Panc1 (cell line): ENCODE measurements at places on chromosomes 4 and X.

DNA sequence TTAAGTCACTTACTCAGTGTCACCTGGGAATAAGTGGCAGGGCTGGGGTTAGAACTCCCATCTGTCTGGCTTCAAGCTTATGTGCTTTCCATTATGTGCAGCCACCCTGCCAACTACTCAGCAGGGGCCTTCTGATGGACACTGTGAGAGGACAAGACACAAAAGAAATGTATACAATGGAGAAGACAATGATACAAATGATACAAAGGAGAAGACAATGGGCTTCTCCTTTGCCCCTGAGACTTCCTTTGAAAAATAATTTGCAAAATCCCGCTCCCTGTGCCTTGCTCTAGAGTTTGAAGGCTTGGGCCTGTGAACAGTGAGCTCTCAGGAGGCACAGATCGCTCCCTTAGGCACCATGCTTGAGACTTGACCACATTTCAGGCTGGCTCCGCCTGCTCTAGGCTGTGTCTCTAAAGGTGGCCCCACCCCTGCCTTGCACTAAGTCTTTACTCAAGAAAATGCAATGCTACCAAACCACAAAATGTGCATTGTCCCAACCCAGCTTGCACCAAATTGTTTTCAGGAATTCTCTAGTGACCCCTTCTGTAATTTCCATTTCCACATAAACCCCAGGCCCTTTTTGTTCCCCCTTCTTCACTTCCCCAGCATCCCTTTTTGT lies 27.1 kb upstream of the STX18 start:
- no peak overlapping the region for H3K27ac ChIP-seq
- H3K36me3 ChIP-seq, result no peaks in the 10 kb centered on the region
- H3K27me3 ChIP-seq, result no peaks in the 10 kb centered on the region
- no peak overlapping the region for H3K4me3 ChIP-seq

- no peaks in the 10 kb centered on the region for H3K36me3 ChIP-seq
- H3K27ac ChIP-seq, result no peak overlapping the region
- H3K4me3 ChIP-seq, result no peak overlapping the region
- no peaks in the 10 kb centered on the region for H3K27me3 ChIP-seq
These were observed 48.7 kb upstream of the SRD5A3 start for GRCh38 chr4:55297346-55297745.

DNA sequence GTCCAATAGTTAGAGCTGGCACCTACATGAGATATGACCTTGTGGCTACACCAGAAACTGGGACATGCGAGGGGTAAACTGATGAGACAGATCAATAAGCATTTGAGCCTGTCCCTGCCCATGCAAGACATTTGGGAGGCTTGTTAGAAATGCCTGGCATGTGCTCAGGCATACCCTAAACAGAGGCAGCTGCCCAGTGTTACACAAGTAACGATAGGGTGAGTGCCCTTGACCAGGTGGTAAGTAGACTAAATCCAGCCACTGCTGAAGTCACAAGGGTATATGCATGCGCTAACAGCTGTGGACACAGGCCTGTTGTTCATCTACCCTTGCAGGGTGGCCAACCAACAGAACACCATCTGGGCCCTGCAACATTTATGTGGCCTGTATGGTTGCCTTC lies 56.1 kb upstream of the CCDC149 start:
- DNase-seq, result no peak
- no peaks in the 10 kb centered on the region for H3K27me3 ChIP-seq
- H3K4me1 ChIP-seq, result no peaks in the 10 kb centered on the region; the same call in 1 of the 2 replicates
- no peak overlapping the region for H3K4me3 ChIP-seq

GRCh38 chr4:150514709-150515108 lies 67.2 kb upstream of the MAB21L2 start:
- no peak overlapping the region for H3K27ac ChIP-seq
- no peaks in the 10 kb centered on the region for H3K27me3 ChIP-seq
- H3K36me3 ChIP-seq, result no peaks in the 10 kb centered on the region
- no peak for DNase-seq
- H3K4me1 ChIP-seq, result peaks cover 2% of the 10 kb centered on the region; the same call in 1 of the 2 replicates

- no peak overlapping the region for H3K27ac ChIP-seq
- no peak for DNase-seq
- no peaks in the 10 kb centered on the region for H3K27me3 ChIP-seq
- H3K4me1 ChIP-seq, result no peaks in the 10 kb centered on the region
- no peak overlapping the region for H3K4me3 ChIP-seq
These were observed 2256.1 kb upstream of the AGA start for GRCh38 chr4:179698321-179698720.

- DNase-seq, result no peak
- H3K27ac ChIP-seq, result no peak overlapping the region
- no peaks in the 10 kb centered on the region for H3K27me3 ChIP-seq
- no peaks in the 10 kb centered on the region for H3K36me3 ChIP-seq
- H3K4me3 ChIP-seq, result no peak overlapping the region
These were observed 477.4 kb downstream of the ACTRT1 start for GRCh38 chrX:127574829-127575228.

- no peaks in the 10 kb centered on the region for H3K4me1 ChIP-seq
- H3K27ac ChIP-seq, result no peak overlapping the region
- no peak overlapping the region for H3K4me3 ChIP-seq
- H3K36me3 ChIP-seq, result no peaks in the 10 kb centered on the region
- DNase-seq, result no peak
These were observed 21.7 kb upstream of the CLNK start for GRCh38 chr4:10706236-10706635.

GRCh38 chrX:109347632-109348031 lies 134.3 kb downstream of the GUCY2F start:
- no peak overlapping the region for H3K27ac ChIP-seq
- no peak overlapping the region for H3K4me3 ChIP-seq
- H3K27me3 ChIP-seq, result no peaks in the 10 kb centered on the region
- DNase-seq, result no peak
- H3K4me1 ChIP-seq, result no peaks in the 10 kb centered on the region

GRCh38 chr4:20641976-20642375 lies 58.3 kb upstream of the PACRGL start:
- no peak overlapping the region for H3K4me3 ChIP-seq
- H3K4me1 ChIP-seq, result no peaks in the 10 kb centered on the region
- H3K27me3 ChIP-seq, result no peaks in the 10 kb centered on the region
- H3K27ac ChIP-seq, result no peak overlapping the region

- no peak for DNase-seq
- no peaks in the 10 kb centered on the region for H3K27me3 ChIP-seq
- H3K4me1 ChIP-seq, result no peaks in the 10 kb centered on the region
- no peak overlapping the region for H3K27ac ChIP-seq
- no peak overlapping the region for H3K4me3 ChIP-seq
- no peaks in the 10 kb centered on the region for H3K36me3 ChIP-seq
These were observed 43.4 kb upstream of the KLF3 start for GRCh38 chr4:38620527-38621027.

GRCh38 chrX:96591421-96591820 lies 93.2 kb upstream of the DIAPH2 start:
- H3K27me3 ChIP-seq, result no peaks in the 10 kb centered on the region
- no peaks in the 10 kb centered on the region for H3K4me1 ChIP-seq
- H3K4me3 ChIP-seq, result no peak overlapping the region

- no peak overlapping the region for H3K27ac ChIP-seq
- DNase-seq, result no peak
- H3K27me3 ChIP-seq, result no peaks in the 10 kb centered on the region
- H3K4me3 ChIP-seq, result no peak overlapping the region
These were observed 1869.7 kb downstream of the STIM2 start for GRCh38 chr4:28730304-28730703.

DNA sequence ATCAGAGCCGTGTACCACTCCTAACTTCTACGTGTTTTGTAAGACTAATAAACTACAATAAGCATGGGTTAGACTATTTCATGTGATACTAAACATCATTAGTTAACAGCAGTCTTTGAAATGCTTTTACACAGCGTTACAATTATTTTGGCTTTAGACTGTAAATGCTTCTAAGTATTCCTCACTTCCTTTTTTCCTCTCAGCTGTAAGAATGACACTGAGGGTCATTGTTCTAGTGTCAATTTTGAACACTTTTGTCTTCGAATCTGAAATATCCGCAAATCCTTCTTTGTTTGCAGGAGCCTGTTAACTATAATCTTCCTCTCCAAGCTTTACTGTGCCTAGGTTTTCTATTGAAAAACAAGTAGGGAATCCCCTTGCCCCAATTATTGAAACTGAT lies 1.5 kb downstream of the ABCE1 start:
- no peaks in the 10 kb centered on the region for H3K27me3 ChIP-seq
- DNase-seq, result no peak
- peaks cover 12% of the 10 kb centered on the region for H3K4me1 ChIP-seq
- H3K36me3 ChIP-seq, result peaks cover 26% of the 10 kb centered on the region
- H3K27ac ChIP-seq, result peak overlapping the region; percentile 95
- peak overlapping the region; percentile 87 for H3K4me3 ChIP-seq

- H3K4me3 ChIP-seq, result no peak overlapping the region
- peaks cover under 1% of the 10 kb centered on the region for H3K4me1 ChIP-seq
- H3K27me3 ChIP-seq, result no peaks in the 10 kb centered on the region
- no peaks in the 10 kb centered on the region for H3K36me3 ChIP-seq
These were observed 12.9 kb downstream of the UTP3 start for GRCh38 chr4:70701271-70701670.

- no peak overlapping the region for H3K4me3 ChIP-seq
- H3K27ac ChIP-seq, result no peak overlapping the region
- H3K27me3 ChIP-seq, result no peaks in the 10 kb centered on the region
- H3K4me1 ChIP-seq, result no peaks in the 10 kb centered on the region
These were observed 33.0 kb upstream of the PNPLA4 start for GRCh38 chrX:7960246-7960645.

GRCh38 chr4:63788271-63788670 lies 621.0 kb downstream of the TECRL start:
- no peak overlapping the region for H3K4me3 ChIP-seq
- H3K4me1 ChIP-seq, result no peaks in the 10 kb centered on the region
- no peak for DNase-seq
- H3K36me3 ChIP-seq, result no peaks in the 10 kb centered on the region

DNA sequence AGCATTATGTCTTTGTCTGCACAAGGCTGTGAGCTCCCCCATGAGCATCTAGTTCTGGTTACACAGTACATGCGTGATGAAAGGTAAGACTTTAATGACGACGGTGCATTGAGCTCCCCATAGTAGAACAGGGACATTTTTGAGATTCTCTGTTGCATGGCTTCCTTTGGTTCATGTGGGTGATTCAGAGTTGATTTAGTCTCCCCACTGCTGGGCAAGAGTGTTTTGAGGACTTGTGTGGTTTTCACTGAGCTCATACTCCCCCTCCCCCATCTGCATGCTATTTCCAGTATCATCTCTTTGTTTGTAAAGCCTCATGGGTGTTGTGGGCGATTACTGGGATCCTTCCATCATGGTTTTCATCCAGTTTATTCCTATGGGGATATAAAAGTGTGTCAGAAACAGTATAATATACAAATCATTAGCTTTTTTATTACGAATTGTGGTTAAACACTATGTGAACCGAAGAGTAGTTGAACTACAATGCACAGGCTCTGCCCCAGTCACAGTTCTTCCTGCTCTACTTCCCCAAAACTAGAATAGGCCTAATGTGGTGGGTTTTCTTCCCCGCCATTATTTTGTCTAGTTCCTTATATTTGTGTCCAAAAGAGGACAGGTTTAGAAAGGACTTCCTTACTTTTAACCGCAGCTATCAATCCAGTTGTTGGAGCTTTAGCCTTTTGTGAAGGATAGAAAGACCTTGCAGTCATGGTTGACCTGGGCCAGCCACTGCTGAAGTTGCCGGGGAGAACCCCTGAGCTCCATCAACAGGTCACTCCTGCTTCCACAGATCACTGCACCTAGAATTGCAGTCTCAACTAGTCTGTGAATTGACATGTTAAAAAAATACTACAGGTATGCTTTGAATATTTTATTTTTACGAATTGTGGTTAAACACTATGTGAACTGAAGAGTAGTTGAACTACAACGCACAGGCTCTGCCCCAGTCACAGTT lies 30.4 kb downstream of the KIT start:
- H3K4me1 ChIP-seq, result no peaks in the 10 kb centered on the region
- no peaks in the 10 kb centered on the region for H3K27me3 ChIP-seq
- H3K4me3 ChIP-seq, result no peak overlapping the region

DNA sequence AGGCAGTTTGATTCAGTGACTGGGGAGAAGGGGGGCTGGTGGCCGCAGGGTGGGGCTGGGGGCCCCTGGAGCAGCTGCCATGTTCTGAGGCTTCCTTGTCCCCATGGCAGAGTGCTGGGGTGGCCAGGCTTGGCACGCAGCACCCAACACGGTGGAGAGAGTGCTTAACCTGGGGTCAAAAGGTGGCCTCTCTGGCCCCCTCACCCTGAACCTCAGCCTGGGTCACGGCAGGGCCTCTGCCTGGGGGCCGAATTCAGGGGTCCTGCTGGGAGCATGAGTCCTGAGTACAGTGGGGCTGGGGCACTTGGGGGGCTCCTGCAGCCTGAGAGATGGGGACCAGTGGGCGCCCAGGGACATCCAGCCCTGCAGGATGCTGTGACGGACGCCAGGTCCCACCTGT lies 19.9 kb downstream of the FGFRL1 start:
- no peak overlapping the region for H3K27ac ChIP-seq
- H3K4me3 ChIP-seq, result no peak overlapping the region
- peaks cover 16% of the 10 kb centered on the region for H3K4me1 ChIP-seq
- H3K27me3 ChIP-seq, result no peaks in the 10 kb centered on the region
- no peaks in the 10 kb centered on the region for H3K36me3 ChIP-seq

DNA sequence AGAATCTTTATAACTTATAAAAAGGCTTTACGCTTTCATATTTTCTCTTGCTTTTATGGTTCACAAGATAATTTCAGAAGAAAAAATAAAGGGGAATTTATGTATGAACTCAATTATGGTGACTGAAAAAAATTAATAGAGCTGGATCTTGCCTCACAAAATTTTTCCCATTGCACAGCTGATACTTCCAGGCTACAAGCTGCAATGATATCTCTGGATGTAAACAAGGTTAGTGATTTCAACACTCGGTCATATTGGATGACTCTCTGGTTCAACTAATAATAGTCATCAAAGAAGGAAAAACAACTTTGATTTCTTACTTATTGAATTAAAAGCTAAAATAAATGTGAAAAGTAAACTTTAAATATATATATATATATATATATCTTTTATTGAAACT lies 868.0 kb downstream of the FAT4 start:
- H3K27me3 ChIP-seq, result no peaks in the 10 kb centered on the region
- no peak overlapping the region for H3K4me3 ChIP-seq
- no peak for DNase-seq
- H3K4me1 ChIP-seq, result no peaks in the 10 kb centered on the region
- no peak overlapping the region for H3K27ac ChIP-seq

GRCh38 chrX:132001127-132001526 lies 22.0 kb upstream of the STK26 start:
- peaks cover 2% of the 10 kb centered on the region for H3K27me3 ChIP-seq
- no peak overlapping the region for H3K27ac ChIP-seq
- no peaks in the 10 kb centered on the region for H3K36me3 ChIP-seq
- H3K4me1 ChIP-seq, result no peaks in the 10 kb centered on the region
- no peak overlapping the region for H3K4me3 ChIP-seq

GRCh38 chrX:150607201-150607600 lies 38.8 kb downstream of the MTM1 start:
- no peak overlapping the region for H3K4me3 ChIP-seq
- H3K36me3 ChIP-seq, result no peaks in the 10 kb centered on the region
- H3K4me1 ChIP-seq, result no peaks in the 10 kb centered on the region

DNA sequence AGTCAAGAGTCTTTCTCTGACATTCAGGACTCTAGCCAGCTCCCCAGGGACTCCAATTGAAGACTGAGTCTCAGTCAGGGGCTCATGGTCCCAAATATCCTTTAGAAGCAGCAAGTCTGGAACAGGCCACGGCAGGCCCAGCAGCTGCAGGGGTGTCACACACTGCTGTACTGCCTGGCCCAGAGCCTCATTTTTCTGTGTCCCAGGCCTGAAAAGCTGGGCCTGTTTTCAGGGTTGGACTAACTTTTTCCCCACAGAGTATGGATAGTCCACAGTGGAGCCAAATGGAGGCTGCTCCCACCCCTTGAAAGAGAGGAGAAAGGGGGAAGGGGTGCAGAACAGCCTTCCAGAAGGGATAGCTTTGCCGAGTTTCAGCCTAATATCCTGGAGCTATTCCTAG lies 146.8 kb upstream of the NALF2 start:
- H3K4me1 ChIP-seq, result no peaks in the 10 kb centered on the region
- no peak overlapping the region for H3K4me3 ChIP-seq
- DNase-seq, result no peak
- H3K36me3 ChIP-seq, result no peaks in the 10 kb centered on the region
